ENCODE measurements at places on chromosomes 5 and 9.

GRCh38 chr5:174358276-174358675 lies 312.8 kb downstream of the NSG2 start:
- peaks cover 6% of the 10 kb centered on the region for H3K4me1 ChIP-seq
- H3K4me3 ChIP-seq: no peak overlapping the region
- no peaks in the 10 kb centered on the region for H3K36me3 ChIP-seq

- no peaks in the 10 kb centered on the region for H3K27me3 ChIP-seq
- peak overlapping the region; percentile 52 for H3K27ac ChIP-seq
- H3K36me3 ChIP-seq: no peaks in the 10 kb centered on the region
- no peak overlapping the region for H3K4me3 ChIP-seq
- peaks cover 7% of the 10 kb centered on the region for H3K4me1 ChIP-seq
- DNase-seq: peak; percentile 59
Measured at GRCh38 chr9:110089681-110090370, 118.1 kb downstream of the C9orf152 start.

GRCh38 chr5:107878661-107879060 lies 207.9 kb upstream of the EFNA5 start:
- H3K27me3 ChIP-seq: no peaks in the 10 kb centered on the region
- no peak overlapping the region for H3K4me3 ChIP-seq
- no peak overlapping the region for H3K27ac ChIP-seq
- DNase-seq: no peak

- H3K27ac ChIP-seq: no peak overlapping the region
- no peaks in the 10 kb centered on the region for H3K36me3 ChIP-seq
- no peak for DNase-seq
- no peaks in the 10 kb centered on the region for H3K27me3 ChIP-seq
- peaks cover 7% of the 10 kb centered on the region for H3K4me1 ChIP-seq
Measured at GRCh38 chr5:151181818-151182523, 24.4 kb upstream of the ANXA6 start.

DNA sequence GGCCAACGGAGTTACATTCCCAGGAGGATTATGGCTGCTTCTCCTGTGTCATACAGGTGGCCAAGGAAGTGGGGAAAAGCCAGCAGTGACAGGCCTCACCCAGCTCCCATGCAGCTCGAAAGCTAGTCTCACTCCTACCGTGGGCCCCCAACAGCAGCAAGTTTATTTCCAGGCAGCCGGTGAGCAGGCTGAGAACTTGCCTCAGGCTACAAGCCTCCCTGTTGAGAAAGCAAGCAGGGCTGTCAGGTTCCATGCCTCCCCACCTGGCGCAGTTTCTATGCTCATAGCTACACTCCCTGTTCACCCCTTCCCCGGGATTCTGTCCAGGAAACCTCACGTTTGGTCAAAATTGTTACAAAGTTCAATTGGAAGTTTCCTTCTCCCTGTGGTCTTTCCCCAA lies 27.5 kb upstream of the DNAH5 start:
- H3K27me3 ChIP-seq: no peaks in the 10 kb centered on the region
- no peak overlapping the region for H3K27ac ChIP-seq
- no peaks in the 10 kb centered on the region for H3K36me3 ChIP-seq
- H3K4me1 ChIP-seq: no peaks in the 10 kb centered on the region

GRCh38 chr9:105475302-105475701 lies 27.5 kb downstream of the FSD1L start:
- H3K36me3 ChIP-seq: no peaks in the 10 kb centered on the region
- H3K27me3 ChIP-seq: no peaks in the 10 kb centered on the region
- H3K4me3 ChIP-seq: no peak overlapping the region
- no peaks in the 10 kb centered on the region for H3K4me1 ChIP-seq
